ENCODE measurements at places on chromosomes 2 and 18.
A peak's percentile ranks its signal among the peaks of the same experiment; 100 is the strongest.

GRCh38 chr2:229610333-229610732 is 104.0 kb downstream of the DNER start:
- DNase-seq = no peak

- DNase-seq = no peak
Observed at GRCh38 chr18:64710105-64710861, 561.4 kb upstream of the LINC00305 start.

GRCh38 chr2:171279983-171280790 is 119.5 kb upstream of the TLK1 start:
- DNase-seq = no peak

- DNase-seq = peak; percentile 95
Observed at GRCh38 chr2:26469092-26469710, 8.7 kb downstream of the OTOF start.

- DNase-seq = no peak
Observed at GRCh38 chr18:12911929-12912703, 28.1 kb upstream of the PTPN2 start.

Data from KG1 (cell line).